NCI-H446 (cell line): ENCODE measurements at places on chromosomes 2 and 18.

- peak; percentile 46 for DNase-seq
Observed at GRCh38 chr2:228657807-228658402, 476.4 kb upstream of the SPHKAP start.

DNA sequence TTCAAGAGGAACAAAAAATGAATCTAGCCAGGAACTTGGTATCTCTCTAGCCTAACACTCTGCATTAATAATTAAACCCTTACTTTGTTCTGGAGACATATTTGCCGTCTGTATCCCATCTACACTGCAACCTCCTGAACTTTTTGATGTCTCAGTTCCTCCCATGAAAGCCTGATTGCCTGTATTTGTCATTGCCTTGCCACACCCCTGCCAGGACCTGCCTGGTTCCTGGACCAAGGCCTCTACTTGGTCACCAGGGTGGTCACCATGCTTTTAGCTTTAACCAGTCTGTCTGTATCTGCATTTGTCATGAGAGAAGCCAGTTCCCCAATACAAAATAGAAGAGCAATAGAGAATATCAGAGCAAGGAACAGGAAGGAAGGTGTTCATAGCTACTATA is 58.8 kb upstream of the NOL4 start:
- no peak for DNase-seq

DNA sequence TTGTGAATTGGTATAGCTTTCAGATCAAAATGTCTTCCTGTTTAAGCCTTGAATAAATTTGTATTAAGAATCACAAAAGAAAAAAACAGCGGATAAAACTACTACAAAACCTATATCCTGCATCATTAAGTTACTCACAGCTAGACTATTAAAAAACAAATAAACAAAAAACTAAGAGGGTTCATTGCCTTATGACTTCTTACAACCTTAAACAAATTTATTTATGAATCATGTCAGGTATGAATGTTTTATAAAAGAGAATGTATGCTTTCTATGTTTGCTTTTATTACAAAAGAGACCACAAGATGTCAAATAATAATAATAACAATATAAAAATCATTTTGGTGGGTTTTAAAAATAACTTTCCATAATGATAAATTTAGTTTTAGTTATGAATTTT is 109.6 kb downstream of the FIGN start:
- no peak for DNase-seq

DNA sequence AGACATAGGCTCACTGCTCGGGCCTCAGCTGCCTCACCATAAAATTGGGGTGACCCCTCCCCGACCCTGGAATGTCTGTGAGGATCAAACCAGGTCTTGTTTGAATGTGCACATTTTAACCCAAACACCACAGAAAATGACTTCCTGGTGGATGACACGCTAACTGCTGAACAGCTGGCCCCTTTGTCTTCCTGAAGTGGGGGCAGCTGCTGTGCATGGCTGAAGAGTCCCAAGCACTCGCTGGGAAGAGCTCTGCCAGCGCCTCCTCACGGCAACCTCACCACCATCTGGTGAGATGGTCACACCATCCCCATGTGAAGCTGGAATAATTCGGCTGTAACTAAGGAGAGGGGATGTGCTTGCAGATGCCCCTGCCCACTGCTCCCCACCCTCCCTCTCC is 34.0 kb downstream of the AQP12A start:
- DNase-seq, result no peak

GRCh38 chr2:207813942-207814341 is 44.2 kb upstream of the FZD5 start:
- no peak for DNase-seq

- no peak for DNase-seq
Observed at GRCh38 chr2:236965841-236966096, 119.9 kb upstream of the COPS8 start.
